ENCODE measurements at places on chromosomes 3 and 15. TPM values are rescaled to one million over a fixed set of nuclear protein-coding genes. Genes with fewer than 3 reads are reported as not detected.
A peak's percentile ranks its signal among the peaks of the same experiment; 100 is the strongest.

ENTPD3 gene
- total RNA-seq: 0.11 TPM

LDHAL6B gene
- not detected for total RNA-seq

CYP1A2 gene
- not detected for total RNA-seq

CLDND1 gene
- total RNA-seq: 69.9 TPM

ROPN1 gene
- total RNA-seq: not detected

DNA sequence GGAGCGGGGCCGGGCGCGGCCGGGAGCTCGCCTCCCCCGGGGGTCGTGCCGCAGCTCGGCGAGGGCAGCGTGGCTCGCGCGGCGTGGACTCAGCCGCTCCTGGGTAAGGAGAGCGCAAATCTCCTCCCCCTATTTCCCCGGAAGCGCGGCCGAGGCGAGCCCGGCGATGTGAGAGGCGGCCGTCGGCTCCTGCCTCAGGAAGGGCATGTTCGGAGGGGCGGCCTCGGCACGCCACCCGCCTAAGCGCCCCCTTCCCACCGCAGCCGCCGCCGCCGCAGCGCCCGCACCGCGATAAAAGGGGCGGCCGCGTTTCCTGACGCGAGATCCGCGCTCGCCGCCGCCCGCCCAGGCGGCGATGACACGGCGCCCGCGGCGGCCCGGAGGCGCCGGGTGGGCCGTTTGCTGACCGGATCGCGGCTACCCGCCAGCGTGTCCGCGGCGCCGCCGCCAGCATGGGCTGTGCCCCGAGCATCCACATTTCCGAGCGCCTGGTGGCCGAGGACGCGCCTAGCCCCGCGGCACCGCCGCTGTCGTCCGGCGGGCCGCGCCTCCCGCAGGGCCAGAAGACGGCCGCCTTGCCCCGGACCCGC, at the start of gene PDE8A:
Gene PDE8A, plus strand, starts transcription at position 146 of the 590 bp plus-strand sequence. Its CDS starts 307 bp downstream, at position 453.
- peak; percentile 58 for DNase-seq

DNA sequence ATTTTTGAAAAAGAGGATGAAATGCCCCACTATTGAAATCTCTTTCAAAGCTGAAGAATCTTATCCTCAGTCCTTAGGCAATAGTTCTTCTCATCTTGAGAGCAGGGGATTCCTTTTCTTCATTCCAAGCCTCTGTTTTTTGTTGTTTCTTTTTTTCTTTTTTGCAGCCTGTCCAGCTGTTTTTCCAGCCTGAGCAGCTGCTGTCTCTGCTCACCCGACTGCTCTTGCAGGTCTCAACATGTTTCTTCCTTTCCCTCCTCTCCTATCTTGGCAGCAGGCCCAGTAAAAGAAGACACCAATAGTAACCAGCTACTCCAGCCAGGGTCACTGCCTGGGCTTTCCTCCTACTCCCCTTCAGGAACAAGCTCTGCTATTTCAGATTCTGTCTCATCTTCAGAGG, 23.8 kb downstream of the MEX3B start:
- DNase-seq: no peak

GRCh38 chr3:2783261-2783660, 326.9 kb downstream of the IL5RA start:
- no peak for DNase-seq
